Ureter (tissue), 1 donor: ENCODE measurements at places on chromosomes 7 and 10. TPM values are rescaled to one million over a fixed set of nuclear protein-coding genes. Genes with fewer than 3 reads are reported as not detected.

DNA sequence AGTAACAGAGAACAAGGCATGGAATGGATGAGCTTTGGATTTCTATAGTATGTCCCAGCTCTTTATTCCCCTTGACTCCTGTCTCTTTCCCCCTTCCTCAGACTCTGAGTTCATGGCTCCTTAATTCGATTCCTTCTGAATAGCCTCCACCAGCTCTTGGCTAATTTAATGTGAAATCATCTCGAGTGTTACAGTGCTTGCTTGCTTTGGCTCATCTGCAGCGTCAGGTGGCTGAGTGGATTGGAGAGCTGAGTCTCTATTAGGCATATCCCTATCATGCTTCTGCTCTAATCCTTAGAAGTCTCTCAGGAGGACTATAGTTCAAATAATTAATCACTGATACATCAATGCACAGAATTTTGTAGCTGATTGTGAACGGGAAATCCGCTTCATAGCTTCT is 134.6 kb downstream of the LRRC4 start:
- no peak for DNase-seq

Gene TLX1
- total RNA-seq: not detected

Gene SNX10
- 2.6 TPM for total RNA-seq

Gene SPDYE9
- total RNA-seq: not detected

- DNase-seq: no peak
Measured at GRCh38 chr7:146768957-146769356, 652.4 kb downstream of the CNTNAP2 start.

DNA sequence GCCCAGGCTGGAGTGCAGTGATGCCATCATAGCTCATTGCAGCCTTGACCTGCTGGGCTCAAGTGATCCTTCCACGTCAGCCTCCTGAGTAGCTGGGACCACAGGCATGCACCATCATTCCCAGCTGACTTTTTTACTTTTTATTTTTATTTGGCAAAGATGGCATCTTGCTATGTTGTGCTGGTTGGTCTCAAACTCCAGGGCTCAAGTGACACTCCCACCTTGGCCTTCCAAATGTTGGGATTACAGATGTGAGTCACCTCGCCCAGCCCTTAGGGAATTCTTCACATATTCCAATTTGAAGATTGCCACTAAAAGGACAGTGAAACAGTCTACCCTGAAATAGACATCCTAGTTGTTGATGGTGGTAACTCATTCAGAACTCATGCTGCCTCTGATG is 27.7 kb downstream of the SUGCT start:
- DNase-seq: no peak

DNA sequence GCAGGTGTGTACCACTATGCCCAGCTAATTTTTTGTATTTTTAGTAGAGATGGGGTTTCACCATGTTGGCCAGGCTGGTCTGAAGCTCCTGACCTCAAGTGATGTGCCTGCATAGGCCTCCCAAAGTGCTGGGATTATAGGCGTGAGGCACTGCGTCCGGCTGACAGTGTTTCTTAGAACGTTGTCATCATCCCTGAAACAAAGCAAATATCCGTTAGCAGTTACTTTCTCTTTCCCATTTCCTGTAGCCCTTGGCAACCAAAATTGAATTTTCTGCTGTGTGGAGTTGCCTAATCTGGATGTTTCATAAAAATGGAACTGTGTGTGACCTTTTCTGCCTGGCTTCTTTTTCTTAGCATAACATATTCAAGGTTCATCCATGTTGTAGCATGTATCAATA is 22.4 kb downstream of the ZNF33A start:
- no peak for DNase-seq

Gene C7orf33
- not detected for total RNA-seq

Gene PHKG1
- 3.1 TPM for total RNA-seq

DNA sequence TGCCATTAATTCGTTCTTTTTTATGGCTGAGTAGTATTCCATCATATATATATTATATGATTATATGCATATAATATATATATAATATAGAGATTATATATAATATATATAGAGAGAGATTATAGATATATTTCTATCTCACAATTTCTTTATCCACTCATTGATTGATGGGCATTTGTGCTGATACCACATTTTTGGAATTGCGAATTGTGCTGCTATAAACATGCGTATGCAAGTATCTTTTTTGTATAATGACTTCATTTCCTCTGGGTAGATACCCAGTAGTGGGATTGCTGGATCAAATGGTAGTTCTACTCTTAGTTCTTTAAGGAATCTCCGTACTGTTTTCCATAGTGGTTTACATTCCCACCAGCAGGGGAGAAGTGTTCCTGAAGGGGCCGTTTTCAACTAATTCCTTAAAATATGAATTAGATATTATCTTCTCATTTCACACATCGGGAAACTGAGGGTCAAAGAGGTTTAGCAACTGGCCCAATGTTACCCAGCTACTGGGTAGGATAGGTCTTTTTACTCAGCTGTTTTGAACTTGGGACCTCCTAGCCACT is 16.5 kb downstream of the NFE2L3 start:
- no peak for DNase-seq

Gene VPS26A
- total RNA-seq: 54.6 TPM
